Gastroesophageal sphincter (tissue), 4 donors: ENCODE measurements at places on chromosomes 1 and 21. TPM values are rescaled to one million over a fixed set of nuclear protein-coding genes. Genes with fewer than 3 reads are reported as not detected.

Gene SPATA46
- not detected for total RNA-seq

DNA sequence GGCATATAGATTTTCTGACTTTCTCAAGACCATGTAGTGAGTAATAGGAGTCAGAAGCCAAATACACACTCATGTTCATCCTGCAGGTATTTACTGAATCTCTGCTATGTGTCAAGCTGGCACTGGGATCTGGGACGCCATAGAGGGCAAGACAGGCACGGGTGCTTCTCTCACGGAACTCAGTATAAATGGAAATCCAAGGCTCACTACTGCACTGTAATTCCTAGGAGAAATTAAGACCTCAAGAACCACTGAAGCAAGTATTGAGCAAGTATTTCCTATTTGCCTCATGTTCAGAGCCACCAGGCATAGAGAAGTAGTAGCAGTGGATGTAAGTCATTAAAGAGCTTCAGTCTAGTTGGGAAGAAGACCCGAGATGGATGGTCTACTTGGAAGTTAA is 38.9 kb downstream of the EIF2D start:
- no peak for ATAC-seq

- no peak for ATAC-seq
Observed at GRCh38 chr1:70227439-70227838, 6.3 kb downstream of the SRSF11 start.

DNA sequence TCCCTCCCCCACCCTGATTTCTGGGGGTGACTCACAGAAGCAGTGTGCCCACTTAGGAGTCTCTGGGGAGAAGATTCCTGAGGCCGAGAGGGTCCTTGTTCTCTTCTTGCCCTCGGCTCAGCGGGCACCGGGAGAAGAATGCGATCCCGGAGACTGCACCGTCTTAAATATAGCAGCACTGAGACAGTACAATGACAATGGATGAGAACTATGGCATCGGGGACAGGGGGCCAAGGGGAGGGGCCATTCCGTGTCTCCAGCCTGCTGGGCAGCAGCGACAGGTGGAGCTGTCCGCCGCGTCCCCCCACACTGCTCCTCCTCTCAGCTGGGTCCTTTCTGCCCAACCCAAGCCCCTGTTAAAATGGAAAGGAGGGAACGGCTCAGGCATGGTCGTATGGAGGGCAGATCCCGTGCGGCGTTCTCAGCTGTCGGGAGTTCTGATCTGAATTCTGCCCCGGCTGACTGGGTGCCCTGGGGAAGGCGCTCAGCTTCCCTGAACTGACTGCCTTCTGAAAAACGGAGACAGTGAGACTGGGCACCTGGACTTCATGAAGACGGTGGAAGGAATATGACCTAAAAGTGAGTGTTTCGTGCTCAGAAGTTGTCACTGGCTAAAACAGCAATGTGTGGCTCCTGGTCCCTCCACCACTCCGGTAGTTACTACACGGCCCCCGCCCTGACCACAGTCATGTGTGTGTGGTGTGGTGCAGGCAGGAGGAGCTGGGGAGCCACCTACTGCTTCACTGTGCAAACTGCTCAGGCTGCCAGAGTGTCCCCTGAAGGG is at the start of gene MYOM3:
MYOM3 (minus strand) TSS at position 140 of the 784 bp plus-strand sequence. CDS start 3,499 bp downstream, outside the sequence.
- peak; percentile 86 for ATAC-seq

DNA sequence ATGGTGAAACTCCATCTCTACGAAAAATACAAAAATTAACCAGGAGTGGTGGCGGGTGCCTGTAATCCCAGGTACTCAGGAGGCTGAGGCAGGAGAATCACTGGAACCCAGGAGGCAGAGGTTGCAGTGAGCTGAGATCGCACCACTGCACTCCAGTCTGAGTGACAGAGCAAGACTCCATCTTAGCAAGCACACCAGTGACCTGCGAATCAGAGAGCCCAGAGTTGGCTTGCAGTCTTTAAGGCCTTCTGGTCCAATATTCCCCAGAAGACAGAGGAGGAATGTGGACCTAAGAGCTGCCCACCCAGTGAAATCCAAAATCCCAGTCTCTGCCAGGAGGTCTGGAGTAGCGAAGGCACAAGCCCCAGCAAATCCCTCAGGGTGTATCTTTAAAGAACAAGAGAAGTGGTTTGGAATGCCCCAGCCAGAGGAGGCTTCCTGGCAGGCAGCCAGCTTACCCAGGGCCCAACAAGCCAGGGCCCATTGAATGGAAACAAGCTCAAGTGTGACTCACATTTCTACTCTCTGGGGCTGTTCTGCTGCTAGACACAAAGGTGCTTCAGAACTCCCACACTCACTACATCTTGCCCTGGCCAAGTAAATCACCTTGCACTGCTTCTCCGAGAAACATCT is 23.9 kb downstream of the GPR161 start:
- ATAC-seq: no peak

DNA sequence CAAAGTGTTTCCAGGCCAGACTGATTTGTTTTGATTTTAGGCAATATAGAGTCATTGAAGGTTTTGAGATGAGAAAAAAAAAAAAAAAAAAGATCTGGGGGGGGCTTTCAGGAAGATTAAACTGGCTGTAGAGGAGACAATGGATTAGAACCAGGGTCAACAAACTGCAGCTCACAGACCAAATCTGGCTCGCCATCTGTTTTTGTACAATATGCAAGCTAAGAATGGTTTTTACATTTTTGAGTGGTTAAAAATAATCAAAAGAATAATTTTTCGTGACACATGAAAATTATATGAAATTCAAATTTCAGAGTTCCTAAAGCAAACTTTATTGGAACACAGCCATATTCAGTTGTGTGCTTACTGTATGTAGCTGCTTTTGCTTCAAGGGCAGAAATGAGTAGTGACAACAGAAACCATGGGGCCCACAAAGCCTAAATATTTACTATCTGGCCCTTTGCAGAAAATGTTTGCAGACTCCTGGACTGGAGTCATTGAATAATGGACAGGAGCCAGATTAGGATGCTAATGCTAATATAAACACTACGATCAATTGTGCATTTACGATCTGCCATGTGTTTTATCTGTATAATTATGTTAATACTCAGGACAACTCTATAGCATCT is 375.7 kb upstream of the DAB1 start:
- no peak for ATAC-seq

GRCh38 chr1:20318971-20319370 is 28.3 kb downstream of the VWA5B1 start:
- ATAC-seq: no peak

GRCh38 chr1:42014823-42015222 is 96.1 kb upstream of the HIVEP3 start:
- ATAC-seq: no peak

Gene NBPF6
- total RNA-seq: not detected

- peak; percentile 39 for ATAC-seq
Observed at GRCh38 chr1:167455786-167456446, 62.4 kb downstream of the CD247 start.

Gene ARHGAP30
- 3.8 TPM for total RNA-seq

GRCh38 chr1:223631473-223631872 is 34.0 kb downstream of the CAPN8 start:
- no peak for ATAC-seq

Gene HPCA
- 0.58 TPM for total RNA-seq

Gene GLMP
- total RNA-seq: 38.7 TPM

Gene CHI3L1
- not detected for total RNA-seq

DNA sequence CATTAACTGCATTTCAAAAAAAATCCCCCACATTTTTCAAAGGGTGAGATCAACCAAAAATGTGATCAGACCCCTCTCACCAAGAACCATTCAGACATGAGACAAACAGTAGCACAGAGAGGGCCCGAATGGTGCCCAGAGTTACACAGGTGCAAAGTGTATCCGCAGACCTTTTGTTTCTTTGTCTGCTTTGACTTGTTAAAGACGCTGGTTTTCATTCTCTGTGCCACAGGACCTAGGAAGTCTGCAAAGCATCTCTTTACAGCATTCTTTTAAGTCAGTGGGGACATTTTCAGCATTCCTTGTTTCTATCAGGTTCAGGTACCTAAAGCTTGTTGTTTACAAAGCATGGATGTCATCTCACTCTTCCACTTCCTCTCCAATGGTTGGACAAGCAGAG is 87.2 kb upstream of the MAP1LC3C start:
- no peak for ATAC-seq

Gene PRR9
- total RNA-seq: not detected

- no peak for ATAC-seq
Observed at GRCh38 chr1:174265282-174265681, 106.0 kb downstream of the RABGAP1L start.

DNA sequence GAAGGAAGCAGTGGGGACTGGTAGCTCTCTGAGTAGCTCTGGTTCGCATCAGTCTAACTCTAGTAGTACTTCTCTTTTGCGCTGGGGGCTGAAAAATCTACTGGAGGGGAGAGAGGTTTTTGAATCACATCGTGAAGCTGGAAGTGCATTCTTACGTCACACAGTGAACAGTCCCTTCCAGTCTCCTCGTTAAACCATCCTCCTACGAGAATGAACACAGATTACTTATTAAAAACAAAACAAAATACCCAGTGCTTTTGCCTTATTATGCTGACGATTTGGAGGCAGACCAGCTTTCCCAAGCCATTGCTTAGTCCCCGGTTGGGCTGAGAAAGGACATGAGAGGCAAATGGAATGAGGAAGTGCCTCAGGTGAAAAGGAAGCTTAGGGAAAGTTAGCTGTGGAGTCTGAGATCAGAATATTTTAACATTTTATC is 16.1 kb downstream of the HUNK start:
- no peak for ATAC-seq

- ATAC-seq: no peak
Observed at GRCh38 chr1:160197231-160197630, 6.9 kb downstream of the CASQ1 start.

GRCh38 chr1:230705289-230706019 is 8.5 kb downstream of the AGT start:
- no peak for ATAC-seq

Gene LIN28A
- not detected for total RNA-seq

Gene SPSB1
- 94.9 TPM for total RNA-seq

GRCh38 chr1:56911098-56911938 is 54.5 kb downstream of the C8B start:
- no peak for ATAC-seq

- no peak for ATAC-seq
Observed at GRCh38 chr1:54643736-54644135, 2.1 kb downstream of the MROH7 start.

DNA sequence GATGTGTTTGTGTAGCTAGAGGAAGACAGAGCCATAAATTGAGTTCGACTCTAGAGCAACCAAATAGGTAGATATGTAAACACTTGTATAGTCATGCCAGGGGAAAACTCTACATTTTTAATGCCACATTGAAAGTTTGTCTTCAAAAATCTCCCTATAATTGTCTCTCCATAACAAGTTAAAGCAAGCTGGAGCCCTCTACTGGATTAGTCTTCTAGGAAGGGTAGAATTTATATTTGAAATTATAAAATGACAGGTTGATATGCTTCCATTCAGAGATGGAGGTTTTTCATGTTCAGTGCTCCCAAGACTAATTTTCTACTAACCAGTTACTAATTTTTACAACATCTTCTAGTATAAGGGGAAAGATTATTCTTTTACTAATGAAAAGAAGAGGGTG is 13.1 kb upstream of the COL24A1 start:
- ATAC-seq: no peak

Gene NECTIN4
- total RNA-seq: 1.9 TPM

DNA sequence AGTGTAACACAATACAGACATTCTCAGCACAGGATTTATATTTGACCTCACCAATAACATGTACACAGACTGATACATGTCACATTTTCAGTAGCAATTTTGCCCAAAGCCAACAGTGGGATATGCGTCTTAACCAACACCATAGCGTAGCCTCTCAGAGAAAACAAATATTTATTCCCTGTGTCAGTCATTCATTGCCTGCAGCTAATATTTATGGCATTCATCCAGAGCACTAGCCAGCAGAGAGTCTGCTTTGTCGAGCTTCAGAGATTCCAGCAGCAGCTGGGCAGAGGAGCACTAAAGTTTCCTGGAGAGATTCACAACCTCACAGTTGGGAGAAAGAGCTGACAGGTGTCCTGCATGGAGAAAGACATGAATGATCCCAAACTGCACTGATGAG is 400.7 kb upstream of the DAB1 start:
- ATAC-seq: no peak

DNA sequence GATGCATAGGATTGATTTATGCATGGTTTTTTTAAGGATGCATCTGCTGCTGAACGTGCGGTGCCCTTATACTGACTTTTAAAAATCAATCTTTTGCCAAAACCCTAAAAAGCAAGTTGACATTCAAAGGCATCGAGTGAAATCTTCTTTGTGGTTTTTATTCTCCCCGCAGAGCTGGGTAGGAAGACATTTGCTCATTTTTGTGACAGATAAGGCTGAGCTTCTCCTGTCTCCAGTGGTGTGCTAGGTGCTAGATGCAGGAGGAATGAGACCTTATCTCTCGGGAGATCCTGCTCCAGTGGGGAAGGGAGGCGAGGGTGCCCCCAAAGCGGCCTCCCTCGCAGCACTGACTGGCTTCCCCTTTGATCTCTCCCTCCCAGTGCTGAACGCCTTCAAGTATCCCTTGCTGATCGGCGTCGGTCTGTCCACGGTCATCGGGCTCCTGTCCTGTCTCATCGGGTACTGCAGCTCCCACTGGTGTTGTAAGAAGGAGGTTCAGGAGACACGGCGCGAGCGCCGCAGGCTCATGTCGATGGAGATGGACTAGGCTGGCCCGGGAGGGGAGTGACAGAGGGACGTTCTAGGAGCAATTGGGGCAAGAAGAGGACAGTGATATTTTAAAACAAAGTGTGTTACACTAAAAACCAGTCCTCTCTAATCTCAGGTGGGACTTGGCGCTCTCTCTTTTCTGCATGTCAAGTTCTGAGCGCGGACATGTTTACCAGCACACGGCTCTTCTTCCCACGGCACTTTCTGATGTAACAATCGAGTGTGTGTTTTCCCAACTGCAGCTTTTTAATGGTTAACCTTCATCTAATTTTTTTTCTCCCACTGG is 14.9 kb upstream of the CD101 start:
- ATAC-seq: no peak

GRCh38 chr1:187516874-187517273 is 688.1 kb downstream of the PLA2G4A start:
- ATAC-seq: no peak

DNA sequence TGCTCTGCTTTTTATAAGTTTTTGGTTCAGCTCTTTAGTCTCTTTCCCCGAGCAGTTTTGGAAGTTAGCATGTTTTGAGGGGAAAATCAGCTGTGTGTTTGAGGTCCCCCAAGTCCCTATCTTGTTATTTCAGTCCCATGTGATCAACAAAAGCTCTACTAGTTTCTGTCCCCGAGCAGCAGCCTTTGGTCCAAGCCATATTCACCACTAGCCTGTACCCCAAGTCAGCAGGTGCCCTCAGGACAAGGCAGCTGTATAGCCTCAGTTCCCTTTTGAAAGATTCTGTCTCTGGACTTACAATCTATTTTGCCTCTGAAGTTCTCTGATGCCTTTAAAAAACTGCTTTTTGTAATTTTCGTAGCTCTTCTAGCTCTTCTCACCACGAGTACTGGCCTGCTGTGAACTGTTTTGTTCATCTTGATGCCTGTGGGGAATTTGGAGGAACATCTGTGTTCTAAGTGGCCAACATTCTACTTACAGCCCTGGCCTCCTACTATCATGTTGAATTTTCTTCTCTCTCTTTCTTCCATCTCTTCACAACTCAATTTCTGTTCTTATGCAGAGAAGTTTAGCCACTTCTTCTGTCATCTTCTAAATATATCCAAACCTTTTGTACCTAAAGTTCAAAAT is 16.7 kb downstream of the UAP1 start:
- ATAC-seq: no peak

- no peak for ATAC-seq
Observed at GRCh38 chr1:243973169-243973568, 77.9 kb upstream of the ZBTB18 start.
